Diencephalon (tissue), 1 donor: ENCODE measurements at places on chromosomes 7 and 10. TPM values are rescaled to one million over a fixed set of nuclear protein-coding genes. Genes with fewer than 3 reads are reported as not detected.

Gene GRM8
- total RNA-seq = 28.4 TPM

Gene FRMPD2
- total RNA-seq = 18.7 TPM

Gene NUP205
- total RNA-seq = 44.5 TPM

Gene TLX1
- not detected for total RNA-seq

Gene PRPS1L1
- not detected for total RNA-seq

Gene SHLD2
- total RNA-seq = 36.9 TPM

Gene SPDYE16
- 0.23 TPM for total RNA-seq

Gene FGF8
- total RNA-seq = 0.69 TPM

Gene MRPL32
- 51.7 TPM for total RNA-seq

Gene TAS2R41
- total RNA-seq = not detected

Gene IL2RA
- not detected for total RNA-seq

Gene SPDYE3
- total RNA-seq = not detected

Gene JAKMIP3
- 7.6 TPM for total RNA-seq

Gene OLAH
- not detected for total RNA-seq

Gene CRTAC1
- total RNA-seq = 55.8 TPM

Gene LDB3
- not detected for total RNA-seq

Gene NME8
- total RNA-seq = not detected

Gene NUTM2E
- total RNA-seq = 0.46 TPM

Gene RPP30
- total RNA-seq = 58.6 TPM

Gene CYP3A4
- total RNA-seq = not detected

Gene SLC26A3
- total RNA-seq = not detected

Gene FGFR2
- total RNA-seq = 28.4 TPM

Gene CLEC2L
- total RNA-seq = 9.7 TPM
